ENCODE measurements at places on chromosomes 4 and X. TPM values are rescaled to one million over a fixed set of nuclear protein-coding genes. Genes with fewer than 3 reads are reported as not detected.

Gene C4orf51
- total RNA-seq = not detected

Gene GAGE1
- total RNA-seq = not detected

Gene ZIC3
- total RNA-seq = not detected

Gene KCND1
- total RNA-seq = 1.9 TPM

Gene GASK1B
- total RNA-seq = 77.5 TPM

Gene ACE2
- total RNA-seq = not detected

Gene HELT
- total RNA-seq = not detected

Gene SCML1
- total RNA-seq = 10.3 TPM

Gene CCKAR
- total RNA-seq = 25.2 TPM

Gene NEIL3
- total RNA-seq = 4.0 TPM

Gene TBX22
- total RNA-seq = not detected

Gene PLAC1
- total RNA-seq = 2.2 TPM

Gene ARHGAP24
- total RNA-seq = 35.1 TPM

Gene ZNF157
- under 0.01 TPM for total RNA-seq

Gene CT45A1
- total RNA-seq = not detected

Gene SULT1E1
- not detected for total RNA-seq

Gene IL2
- total RNA-seq = not detected

Gene SHOX
- not detected for total RNA-seq

Gene EMCN
- 0.29 TPM for total RNA-seq

Gene AMOT
- total RNA-seq = 21.0 TPM

Gene ZNF630
- 2.0 TPM for total RNA-seq

Gene SYTL5
- total RNA-seq = 2.8 TPM

Gene DHRSX
- 25.7 TPM for total RNA-seq

Gene TMPRSS11D
- under 0.01 TPM for total RNA-seq

Gene ARFIP1
- 61.2 TPM for total RNA-seq

Gene AFP
- total RNA-seq = 0.15 TPM

Gene SPATA4
- total RNA-seq = 0.15 TPM

Gene ACSL4
- total RNA-seq = 218 TPM

Gene CCDC149
- total RNA-seq = 11.6 TPM

Gene TMSB15A
- 10.2 TPM for total RNA-seq

Gene TNIP3
- 0.17 TPM for total RNA-seq

Gene BMP3
- total RNA-seq = under 0.01 TPM

Gene ZC4H2
- 5.8 TPM for total RNA-seq

Gene TLR7
- not detected for total RNA-seq

Gene WDFY3
- 72.7 TPM for total RNA-seq

Gene ATP1B4
- not detected for total RNA-seq

Gene MAGEA11
- total RNA-seq = under 0.01 TPM

Gene NCAPG
- 44.4 TPM for total RNA-seq

Gene NMU
- total RNA-seq = not detected

Gene PAGE4
- total RNA-seq = not detected

Gene GPC4
- total RNA-seq = 0.33 TPM

Gene RTL3
- total RNA-seq = 0.29 TPM

Gene CDX4
- not detected for total RNA-seq

Gene MAGEA12
- total RNA-seq = not detected

Gene MFAP3L
- total RNA-seq = 1.5 TPM

Gene MAGEA1
- not detected for total RNA-seq

Gene RGN
- 5.2 TPM for total RNA-seq

Gene GALNTL6
- not detected for total RNA-seq

Gene LAMTOR3
- total RNA-seq = 56.4 TPM

Data from smooth muscle cell of trachea (primary cell).